ENCODE measurements at places on chromosomes 7 and 10.

- no peak for DNase-seq
Observed at GRCh38 chr7:147196481-147196880, 1079.9 kb downstream of the CNTNAP2 start.

GRCh38 chr10:65518379-65518778 lies 1407.5 kb upstream of the LRRTM3 start:
- peak; percentile 1 for DNase-seq

DNA sequence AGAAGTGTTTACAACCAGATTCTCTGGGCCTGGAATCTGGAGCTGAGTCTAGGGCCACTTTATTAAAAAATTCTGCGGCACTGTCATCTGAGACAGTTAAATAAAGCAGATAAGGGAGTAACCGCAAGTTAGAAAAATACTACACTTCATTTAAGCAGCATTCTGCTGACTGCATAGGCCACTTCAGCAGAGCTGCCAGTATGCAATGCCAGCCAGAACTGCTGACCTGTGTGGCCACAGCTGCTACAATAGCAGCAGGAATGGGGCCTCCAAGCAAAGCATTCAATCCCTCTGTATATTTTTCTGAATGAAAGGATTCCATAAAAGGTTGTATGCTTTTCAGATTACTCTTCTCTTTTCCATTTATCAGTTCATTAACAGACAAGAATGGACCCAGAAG lies 136.0 kb downstream of the COL28A1 start:
- peak; percentile 3 for DNase-seq

DNA sequence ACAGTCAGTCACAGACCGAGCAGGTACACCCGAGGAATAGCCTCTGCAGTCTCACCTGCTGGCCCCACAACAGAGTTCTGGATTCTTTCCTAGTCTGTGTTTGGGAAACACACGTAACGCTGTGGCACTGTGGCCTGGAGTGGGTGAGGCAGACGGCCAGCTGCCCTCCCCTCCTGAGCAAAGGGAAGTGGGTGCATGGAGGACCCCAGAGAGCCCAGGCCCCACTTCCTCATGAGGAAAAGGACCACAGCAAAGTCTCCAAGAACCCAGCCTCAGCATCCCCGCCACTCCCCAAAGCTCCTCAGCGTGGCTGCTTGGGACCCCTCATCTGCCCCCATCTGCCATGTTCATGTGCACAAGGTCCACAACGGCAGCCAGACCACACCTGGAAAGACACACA lies 530.2 kb downstream of the PTPRN2 start:
- no peak for DNase-seq

DNA sequence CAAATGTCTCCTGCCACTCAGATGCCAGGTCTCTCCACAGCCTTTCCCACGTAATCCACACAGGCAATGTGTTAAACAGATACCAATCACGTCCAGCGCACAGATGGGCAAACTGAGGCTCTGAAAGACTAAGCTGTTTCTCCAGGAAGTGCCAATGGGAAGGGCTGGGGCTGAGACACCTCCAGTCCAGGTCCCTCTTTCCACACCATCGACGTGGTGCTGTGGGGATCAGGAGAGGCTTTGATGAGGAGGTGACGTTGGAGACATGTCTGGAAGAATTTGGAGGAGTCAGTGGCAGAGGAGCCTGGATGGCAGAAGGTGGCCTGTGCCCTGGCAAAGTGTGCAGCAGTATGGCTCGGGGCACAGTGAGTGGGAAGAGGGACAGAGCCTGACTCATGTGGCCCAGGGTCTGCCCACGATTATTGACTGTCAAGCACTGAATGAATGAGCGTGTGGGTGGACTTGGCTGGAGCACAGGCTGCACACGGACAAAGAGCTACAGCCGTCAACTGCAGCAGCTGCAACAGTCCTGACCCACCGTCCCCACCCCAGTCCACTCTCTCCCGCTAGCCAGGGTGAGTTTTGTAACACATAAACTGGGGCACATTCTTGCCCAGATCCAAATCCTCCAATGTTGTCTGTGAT lies 40.8 kb upstream of the HSPA12A start:
- DNase-seq = no peak

GRCh38 chr10:89481662-89482061 lies 53.7 kb downstream of the SLC16A12 start:
- peak; percentile 98 for DNase-seq

DNA sequence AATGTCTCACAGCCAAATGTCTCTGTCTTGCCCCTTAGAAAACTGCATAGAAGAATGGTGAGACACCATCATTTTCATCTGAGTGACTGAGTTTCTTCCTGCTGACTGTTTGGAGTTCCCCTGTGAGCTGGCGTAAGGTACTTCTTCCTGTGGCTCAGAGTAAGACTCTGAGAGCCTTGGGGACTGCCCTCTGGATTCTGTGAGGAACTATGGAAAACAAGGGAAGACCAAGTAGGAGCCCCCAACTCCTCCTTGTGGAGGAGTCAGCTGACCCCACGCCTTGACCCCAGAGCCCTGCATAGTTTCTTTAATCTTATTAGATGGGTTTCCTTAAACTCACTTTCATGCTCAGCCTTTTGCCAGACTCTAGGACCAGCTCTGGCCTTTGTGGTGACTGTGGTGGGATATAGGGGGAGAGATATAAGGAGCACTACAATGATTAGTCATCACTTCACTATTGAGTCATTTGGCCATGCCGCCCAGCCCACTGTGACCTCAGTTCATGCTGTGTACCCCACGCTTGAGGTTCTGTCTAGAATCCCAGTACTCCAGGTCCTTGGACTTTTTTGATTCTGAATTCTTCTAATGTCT lies 51.8 kb upstream of the FAM133B start:
- peak; percentile 71 for DNase-seq

DNA sequence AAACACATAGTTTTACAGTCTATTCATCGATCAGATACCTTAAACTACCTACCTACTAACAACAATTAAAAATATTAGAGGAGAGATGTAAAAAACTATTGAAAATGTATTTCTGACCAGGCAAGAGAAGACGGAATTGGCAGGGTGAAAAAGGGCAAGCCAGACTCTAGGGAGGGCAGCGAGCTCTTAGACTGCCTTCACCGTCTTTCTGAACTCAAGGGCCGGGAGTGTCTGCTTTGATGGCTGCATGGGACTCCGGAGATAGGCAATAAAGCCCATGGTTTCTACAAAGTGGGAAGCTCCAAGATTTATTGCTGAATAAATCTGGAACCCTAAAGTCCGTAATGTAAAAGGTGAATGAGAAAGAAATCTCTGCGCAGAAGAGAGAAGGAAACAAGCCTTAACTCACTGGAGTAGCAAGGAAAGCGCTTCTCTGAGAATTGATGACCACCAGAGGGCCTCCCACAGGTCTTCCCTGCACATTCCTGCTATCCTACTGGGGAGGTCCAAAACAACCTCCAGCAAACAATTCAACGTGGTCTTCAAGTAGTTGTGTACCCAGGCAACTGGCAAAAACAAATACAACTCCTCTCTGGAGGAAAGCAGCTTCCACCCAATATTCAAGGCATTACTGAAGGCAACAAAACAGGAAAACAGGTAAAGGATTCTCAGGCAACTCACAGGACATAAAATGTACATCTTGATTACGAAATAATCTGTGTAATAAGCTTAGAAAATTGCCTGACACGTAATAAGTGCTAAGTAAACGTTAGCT lies 181.3 kb downstream of the SDK1 start:
- peak; percentile 81 for DNase-seq

DNA sequence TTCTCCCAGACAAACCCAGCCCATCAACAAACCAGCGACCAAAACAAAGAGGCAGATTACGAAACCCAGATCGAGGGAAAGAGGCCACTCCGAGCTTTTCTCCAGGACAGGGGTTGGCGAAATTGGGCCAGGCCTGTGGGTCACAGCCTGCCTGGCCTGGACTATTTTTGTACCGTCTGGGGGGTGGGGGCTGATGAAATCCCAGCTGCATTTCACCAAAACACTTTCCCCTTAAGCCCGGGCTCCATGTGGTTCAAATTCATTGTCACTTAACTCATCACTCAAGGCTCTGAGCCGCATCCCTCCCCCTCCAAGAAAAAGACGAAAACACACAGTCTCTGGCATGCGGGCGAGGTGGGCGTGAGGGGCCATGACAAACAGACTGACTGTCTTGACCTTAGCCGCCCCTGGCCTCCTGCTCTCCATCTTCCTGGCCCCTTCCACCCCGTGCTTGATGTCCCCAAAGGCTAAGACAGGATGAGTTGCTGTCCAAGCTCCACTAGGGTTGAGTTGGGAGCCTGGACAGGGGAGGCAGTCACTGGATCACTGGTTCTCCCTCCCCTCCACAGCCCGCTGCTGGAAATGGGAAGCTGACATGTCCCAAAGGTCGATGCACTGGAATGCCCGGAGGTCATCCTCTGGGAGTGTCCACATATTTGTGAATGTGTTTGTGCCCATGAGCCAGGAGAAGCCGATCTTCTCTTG lies 19.2 kb downstream of the TMEM270 start:
- DNase-seq = no peak

DNA sequence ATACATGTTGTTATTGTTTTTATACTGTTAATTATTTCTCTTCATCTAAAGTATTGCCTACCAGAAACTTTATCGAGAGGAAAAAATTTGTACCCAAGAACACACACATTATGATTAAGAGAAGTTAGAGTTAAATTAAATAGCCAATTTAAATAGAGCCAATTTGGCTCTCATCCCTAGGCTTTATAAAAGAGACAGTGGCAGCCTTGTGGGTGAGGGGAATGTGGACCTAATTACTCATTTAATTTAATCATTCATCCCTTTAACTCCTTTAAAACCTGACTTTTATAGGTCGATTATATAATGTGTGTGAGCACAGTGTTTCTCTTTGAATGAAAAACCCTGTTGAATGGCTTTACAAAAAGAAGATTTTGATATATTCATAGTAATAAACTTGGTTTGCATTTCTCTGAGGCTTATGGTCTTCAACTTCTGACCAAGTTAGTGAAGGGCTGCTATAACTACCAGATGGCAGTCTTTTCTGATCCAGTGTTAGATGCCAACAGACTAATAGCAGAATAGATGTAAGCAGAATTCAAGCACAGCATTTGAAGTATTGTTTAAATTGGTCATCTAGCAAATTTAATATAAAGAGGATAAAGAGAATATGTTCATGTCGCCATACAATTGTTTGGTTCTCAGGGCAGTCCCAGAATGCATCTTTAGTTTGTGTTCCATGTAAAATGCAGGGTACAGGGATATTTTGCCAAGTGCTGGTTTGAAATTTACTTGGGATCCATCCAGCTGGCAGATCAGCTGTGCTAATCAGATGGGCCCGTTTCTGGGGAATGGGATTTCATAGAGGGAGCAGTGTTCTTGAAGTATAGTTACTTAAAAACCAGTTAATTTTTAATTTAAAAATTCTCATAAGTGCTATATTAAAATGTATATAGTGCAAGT lies 25.3 kb downstream of the ADD3 start:
- no peak for DNase-seq

DNA sequence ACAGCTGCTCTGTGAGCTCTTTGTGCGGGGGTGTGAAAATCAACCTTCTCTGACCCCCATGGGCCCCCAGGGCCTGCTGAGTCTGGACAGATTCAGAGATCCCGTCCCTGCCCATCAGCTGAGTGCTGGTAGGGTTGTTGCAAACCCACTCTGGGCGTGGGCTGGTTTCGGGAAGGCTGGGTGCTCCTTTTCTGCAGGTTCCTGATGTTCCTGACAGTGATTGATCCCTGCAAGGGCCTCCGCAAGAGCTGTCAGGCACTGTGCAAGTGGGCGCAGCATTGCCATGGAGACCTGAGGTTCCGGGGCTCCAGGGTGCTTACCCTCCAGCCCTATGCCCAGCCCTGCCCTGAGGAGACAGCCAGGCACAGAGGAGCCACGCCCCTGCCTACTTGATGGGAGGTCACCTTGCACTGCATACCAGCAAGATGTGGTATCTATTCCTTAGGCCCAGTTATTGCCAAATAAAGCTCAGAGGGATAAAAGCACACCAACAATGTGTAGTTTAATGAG lies 44.3 kb upstream of the INPP5A start:
- DNase-seq = no peak

- DNase-seq = peak; percentile 24
Observed at GRCh38 chr7:87344446-87344845, 1.0 kb upstream of the CROT start.

- no peak for DNase-seq
Observed at GRCh38 chr7:94324380-94325121, 70.1 kb upstream of the COL1A2 start.

- no peak for DNase-seq
Observed at GRCh38 chr10:120657371-120657770, 193.8 kb upstream of the WDR11 start.

DNA sequence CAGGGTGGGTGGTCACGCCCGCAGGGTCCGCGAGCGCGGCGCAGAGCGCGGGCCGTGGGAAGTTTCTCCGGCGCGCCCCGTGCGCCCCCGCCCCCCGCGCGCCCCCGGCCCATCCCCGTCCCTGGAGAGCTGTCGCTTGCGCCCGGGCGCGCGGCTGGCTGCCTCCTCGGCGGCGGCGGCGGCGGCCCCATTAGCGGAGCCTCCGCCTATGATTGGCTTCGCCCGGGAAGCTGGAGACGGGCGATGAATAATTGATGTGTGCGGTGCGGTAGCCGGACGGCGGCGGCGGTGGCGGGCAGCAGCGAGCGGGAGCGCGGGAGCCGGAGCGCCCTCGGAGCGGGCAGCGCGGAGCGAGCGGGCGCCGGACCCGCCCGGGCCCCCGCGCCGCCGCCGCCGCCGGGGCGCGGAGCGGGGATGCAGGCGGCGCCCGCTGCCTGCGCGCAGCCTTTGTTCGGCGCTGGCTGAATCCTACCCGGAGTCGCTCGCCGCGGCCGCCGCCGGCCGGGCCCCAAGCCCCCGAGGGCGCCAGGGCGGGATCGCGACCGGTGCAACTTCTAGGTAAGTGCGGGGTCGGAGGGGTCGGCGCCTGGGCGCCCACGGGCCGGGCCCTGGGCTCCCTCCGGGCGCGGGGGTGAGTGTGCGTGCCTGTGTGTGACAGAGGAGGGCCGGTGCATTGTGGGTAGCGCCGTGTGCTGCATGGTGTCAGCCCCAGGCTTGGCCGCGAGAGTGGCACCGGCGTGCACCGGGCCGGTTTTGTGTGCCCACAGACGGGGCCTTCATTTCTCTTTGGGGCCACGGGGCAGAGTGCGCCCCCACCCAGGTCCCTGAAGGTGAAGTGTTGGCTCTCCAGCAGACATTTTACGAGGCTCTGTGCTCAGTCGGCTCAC lies 103.8 kb upstream of the PPIF start:
- DNase-seq = no peak

DNA sequence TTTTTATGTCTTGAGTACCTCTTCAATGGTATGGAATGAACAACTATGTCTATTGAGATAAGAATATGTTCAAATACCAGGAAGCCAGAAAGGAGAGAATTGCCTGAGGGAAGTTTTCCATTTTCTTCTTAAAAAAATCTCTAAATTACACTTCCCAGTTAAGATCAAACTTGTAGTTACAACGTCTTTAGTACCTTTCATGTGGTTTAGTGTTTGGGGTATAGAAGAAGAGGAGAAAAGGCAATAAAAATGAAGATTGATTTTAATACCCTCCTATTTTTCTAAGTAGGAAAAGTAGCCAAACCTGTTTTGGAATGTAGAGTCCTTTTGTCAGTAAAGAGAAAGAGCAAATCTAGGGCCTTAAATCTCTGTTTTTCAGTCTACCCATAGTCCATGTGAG lies 470.0 kb upstream of the SEMA3A start:
- DNase-seq = no peak

- no peak for DNase-seq
Observed at GRCh38 chr10:26437637-26438461, at the start of gene APBB1IP. APBB1IP (plus strand) TSS chr10:26438341; CDS start chr10:26492327, 53,986 bp downstream.

- no peak for DNase-seq
Observed at GRCh38 chr10:97347317-97347716, 12.8 kb upstream of the FRAT2 start.
